ENCODE measurements at places on chromosomes 2 and 18.
A peak's percentile ranks its signal among the peaks of the same experiment; 100 is the strongest.

DNA sequence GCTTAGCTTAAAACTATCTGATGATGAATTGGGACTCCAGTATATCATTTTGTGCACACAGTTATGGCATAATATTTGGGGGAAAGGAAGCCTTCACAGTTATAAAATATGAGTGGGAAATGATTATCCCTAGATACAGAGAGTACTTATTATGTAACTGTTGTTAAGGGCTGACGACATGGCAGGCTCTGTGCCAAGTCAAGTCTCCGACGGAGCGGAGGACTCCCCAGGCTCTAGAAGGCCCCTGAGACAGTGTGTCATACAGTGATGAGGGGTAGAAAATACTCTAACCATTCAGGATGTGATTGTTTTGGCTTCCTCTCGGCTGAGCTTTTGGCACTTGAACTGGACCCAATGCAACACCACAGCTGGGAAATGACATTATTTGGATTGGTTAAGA lies 211.8 kb downstream of the SLC8A1 start:
- no peak for DNase-seq

GRCh38 chr2:47725808-47726207 lies 57.1 kb upstream of the MSH6 start:
- no peak for DNase-seq

- DNase-seq = no peak
Measured at GRCh38 chr18:55106466-55106865, 147.2 kb upstream of the CCDC68 start.

- DNase-seq = no peak
Measured at GRCh38 chr2:3620834-3621233, 25.9 kb downstream of the COLEC11 start.

GRCh38 chr2:237156857-237157779 lies 71.4 kb downstream of the COPS8 start:
- DNase-seq = no peak

GRCh38 chr2:52477166-52477565 lies 1290.4 kb upstream of the CHAC2 start:
- DNase-seq = no peak

DNA sequence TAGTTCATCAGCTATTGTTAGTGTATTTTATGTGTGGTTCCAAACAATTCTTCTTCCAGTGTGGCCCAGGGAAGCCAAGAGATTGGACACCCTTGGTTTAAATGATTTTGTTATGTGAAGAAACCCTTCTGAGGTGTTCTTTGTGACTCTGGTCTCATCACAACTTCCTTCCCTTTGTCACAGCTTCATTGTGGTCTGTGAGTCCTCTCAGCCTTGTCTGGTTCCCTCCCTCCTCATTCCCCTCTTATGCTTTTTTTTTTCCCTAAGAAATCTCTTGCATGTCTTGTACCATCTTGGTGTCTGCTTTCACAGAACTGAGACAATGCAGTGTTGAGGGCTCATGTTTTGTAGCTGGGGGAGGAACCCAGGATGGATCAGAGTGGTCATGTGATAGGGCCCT lies 118.9 kb downstream of the TMEM182 start:
- no peak for DNase-seq

GRCh38 chr2:150482667-150483400 lies 4.6 kb downstream of the RND3 start:
- no peak for DNase-seq

DNA sequence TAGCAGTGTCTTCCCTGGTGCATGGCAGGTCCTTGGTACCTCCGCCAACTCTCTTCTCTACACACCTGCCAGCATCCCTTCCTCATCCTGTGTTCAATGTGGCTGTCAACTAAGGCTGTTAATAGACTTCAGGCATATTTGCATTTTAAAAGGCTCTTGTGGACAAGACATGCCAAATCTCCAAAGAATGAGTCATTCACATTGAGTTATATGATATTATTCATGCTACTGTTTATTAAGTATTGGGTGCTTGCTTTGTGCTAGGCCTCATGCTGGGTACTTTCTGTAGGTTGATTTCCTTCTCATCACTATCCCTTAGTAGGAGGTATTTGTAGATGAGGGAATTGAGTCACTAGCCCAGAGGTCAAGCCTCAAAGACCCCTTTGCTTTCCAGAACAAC lies 5.2 kb downstream of the MYO1B start:
- no peak for DNase-seq

GRCh38 chr2:177682836-177683660 lies 290.5 kb downstream of the AGPS start:
- no peak for DNase-seq

DNA sequence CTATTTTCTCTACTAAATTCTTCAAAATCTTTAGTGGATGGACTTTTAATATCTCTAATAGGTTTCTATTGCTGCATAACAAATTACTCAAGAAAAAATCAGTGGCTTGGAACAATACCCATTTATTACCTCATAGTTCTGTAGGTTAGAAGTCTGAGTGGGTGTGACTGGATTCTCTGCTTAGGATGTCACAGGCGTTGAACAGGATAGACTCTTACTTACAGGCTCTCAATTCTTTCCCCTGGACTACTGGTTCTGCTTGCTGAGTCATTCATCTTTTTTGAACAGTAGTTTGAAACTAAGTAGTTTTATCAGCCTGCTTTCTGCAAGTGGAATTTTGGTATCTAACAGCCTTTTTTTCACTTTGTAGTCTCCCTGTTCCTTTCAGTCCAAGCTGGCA lies 265.4 kb downstream of the ZNF385B start:
- DNase-seq = no peak

DNA sequence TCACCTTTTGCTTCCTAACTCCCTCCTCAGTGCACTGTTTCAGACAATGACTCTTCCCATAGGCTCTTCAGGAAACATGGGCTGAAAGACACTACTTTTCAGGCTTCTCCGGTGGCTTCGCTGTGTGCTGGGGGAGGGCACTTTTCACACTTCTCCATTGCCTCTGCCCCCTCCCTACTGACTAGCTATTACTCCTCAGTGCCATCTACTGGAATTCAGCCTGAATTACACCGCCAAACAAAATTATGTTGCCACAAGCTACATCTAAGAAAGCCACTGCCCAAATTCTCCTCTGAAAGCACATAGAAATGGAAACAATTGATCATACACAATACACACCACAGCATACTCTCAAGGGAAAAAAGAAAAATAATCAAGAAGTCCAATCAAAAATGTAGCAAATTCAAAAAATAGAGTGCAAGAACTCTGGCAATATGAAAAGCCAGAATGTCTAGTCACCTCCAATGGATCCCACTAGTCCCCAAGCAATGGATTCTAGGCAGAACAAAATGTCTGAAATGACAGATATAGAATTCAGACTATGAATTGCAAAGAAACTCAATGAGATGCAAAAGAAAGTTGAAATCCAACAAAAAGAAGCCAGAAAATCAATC lies 1139.4 kb upstream of the GYPC start:
- no peak for DNase-seq

DNA sequence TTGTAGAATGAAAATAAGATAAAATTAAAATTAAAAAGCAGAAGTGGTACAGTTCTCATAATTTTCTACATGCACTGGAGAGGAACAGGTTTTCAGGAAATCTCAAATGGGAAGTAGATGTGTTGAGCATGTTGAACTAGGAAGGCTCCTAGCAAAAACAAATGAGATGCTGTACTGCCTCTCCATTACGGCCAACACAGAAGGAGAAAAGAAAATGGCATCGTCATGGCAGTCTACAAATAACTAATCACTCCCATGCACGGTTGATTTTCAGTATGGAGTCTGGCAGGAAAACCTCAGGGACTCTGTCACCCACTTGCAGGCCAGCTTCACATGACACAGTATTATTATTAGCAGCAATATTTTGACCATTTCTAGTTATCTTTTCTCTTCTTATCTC lies 278.7 kb downstream of the NRXN1 start:
- DNase-seq = no peak

DNA sequence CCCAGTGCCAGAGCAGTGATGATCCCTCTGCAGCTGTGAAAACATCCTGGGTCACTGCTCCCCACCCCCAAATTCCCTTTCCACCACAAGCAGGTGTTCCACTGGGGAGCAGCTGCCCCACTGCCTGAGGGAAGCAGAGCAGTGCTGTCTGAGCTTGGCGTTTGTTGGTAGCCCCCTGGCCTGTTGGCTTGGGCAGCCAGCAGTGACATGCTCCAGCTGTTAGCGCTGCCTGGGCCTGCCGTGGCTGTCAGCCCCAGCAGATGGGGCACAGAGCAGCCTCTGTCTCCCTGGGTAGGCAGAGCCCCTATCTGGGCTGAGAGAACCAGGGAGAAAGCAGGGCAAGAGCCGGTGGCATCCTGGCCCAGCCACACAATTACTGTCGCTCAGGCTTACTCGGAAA lies 247.7 kb downstream of the GLI2 start:
- DNase-seq = no peak

GRCh38 chr2:197500503-197501131 lies 438 bp downstream of the HSPE1 start:
- DNase-seq = peak; percentile 24

DNA sequence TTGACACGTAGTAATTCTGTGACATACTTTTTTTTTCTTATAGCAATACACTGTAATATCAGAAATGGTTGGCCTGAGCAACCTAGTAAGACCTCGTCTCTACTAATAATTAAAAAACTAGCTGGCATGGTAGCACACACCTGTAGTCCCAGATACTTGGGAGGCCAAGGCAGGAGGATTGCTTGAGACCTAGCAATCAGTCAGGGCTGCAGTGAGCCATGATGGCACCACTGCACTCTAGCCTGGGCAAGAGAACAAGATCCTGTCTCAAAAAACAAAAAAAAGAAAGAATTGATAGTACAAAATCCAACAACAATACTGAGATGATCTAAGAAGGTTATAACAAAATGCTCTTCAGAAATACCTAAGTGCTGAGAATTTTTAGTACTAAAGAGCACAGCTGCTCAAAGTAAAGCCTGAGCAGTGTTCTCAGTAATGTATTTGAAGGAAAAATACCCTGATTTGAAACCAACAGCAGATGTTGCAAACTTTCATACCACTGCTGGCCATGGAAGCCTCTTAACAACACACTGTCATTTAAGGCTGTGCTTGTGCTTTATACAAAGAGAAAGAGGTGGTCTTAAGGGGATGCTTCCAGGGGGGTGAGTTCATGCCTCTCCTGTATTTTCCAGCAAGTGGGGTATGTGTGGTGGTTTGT lies 132.6 kb upstream of the CDCA7 start:
- no peak for DNase-seq
